ENCODE measurements at places on chromosomes 1 and 21.

- DNase-seq: no peak
These were observed 28.4 kb downstream of the AK2 start for GRCh38 chr1:33008051-33008914.

DNA sequence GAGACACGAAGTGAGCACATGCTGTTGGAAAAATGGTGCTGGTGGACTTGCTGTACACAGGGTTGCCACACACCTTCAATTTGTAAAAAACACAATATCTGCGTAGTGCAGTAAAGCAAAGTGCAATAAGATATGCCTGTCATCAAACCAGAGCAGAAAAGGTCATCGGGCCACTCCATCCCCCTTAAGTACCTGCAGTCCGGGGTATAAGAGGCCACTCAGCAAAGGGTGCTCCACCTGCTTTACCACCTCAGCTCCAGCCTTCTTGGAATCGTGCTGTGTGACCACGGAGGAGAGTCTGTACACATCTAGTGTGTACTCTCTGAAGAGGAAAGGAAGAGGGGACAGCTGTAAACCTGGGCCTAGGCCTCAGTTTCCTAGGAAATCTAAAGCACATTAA is 10.9 kb downstream of the YARS1 start:
- DNase-seq: no peak

- peak; percentile 58 for DNase-seq
These were observed 14.3 kb upstream of the MUL1 start for GRCh38 chr1:20521960-20522861.

DNA sequence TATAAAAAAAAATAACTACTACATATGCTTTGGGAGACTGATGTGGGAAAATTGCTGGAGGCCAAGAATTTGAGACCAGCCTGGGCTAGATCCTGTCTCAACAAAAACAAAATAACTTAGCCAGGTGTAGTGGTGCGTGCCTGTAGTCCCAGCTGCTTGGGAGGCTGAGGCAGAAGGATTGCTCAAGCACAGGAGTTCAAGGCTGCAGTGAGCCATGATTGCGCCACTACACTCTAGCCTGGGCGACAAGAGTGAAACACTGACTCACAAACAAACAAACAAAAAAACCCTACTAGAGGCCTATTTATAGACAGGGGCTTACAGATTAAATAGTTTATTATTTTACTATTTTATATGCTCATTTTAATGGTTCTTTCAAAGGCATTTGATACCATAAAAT is 80.0 kb downstream of the LHX4 start:
- DNase-seq: no peak

GRCh38 chr1:235601104-235601503 is 48.5 kb downstream of the GNG4 start:
- DNase-seq: peak; percentile 12

GRCh38 chr1:117685936-117686806 is 80.3 kb downstream of the TENT5C start:
- no peak for DNase-seq

DNA sequence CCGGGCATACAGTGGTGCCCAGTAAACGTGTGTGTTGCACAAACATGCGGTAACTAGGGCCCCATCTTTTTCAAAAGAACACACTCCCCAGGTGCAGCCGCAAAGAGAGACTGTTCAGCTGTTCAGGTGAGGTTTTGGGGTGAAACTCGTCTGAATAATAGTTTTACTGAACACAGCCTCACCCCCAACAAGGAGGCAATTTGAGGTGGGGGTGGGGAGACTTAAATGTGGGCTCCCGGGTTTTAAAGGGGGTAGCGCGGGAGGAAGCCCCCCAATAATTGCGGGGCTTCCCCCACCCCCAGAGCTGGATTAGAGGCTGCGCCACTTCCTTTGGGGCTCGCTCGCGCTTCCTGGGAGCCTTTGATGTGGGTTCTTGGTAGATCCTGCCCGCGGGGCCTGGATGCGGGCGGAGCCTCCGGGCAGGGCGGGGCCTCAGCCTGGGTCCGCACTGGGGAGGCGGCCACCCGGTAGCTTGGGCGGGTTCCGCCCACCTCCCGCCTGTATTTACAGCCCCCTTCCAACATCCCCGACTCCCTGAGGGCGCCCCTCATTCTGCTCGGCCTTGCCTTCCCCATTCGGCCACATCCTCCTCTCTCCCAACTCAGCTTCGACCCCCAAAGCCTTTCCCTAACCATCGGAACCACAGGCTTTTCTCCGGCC is 6.4 kb upstream of the EPHA2 start:
- DNase-seq: no peak

GRCh38 chr1:40155910-40156309 is 5.3 kb upstream of the RLF start:
- DNase-seq: no peak

DNA sequence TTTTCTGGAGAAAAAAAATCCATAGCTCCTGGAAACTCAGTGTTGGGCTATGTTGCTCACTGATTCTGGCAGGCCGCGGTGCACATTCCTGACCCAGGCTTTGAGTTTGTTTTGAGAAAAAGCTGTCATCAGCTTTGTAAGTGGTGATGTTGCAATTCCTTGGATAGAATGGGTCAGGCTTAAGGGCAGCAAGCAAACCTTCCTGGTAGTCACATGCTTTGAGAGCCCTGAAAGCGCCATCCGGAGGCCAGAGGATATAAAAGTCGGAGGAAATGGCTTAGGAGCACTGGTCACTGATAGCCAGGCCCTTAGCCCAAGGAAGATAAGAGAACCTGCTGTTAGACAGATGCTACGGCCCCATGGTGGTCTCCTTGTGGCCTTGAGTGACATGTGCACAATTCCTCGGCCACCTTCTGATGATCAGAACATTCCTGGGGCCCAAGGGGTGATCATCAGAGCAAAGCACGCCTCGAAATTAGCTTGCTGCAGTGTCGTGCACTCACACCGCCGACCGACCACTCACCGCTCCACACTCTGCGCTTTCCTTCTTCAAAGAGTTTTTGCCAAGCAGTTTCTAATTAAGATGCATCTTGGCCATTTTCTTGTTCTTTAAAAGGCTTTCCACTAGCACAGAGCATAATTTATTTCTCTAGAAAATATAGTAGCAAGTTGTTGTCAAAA is 78.6 kb downstream of the MAN1C1 start:
- DNase-seq: no peak

DNA sequence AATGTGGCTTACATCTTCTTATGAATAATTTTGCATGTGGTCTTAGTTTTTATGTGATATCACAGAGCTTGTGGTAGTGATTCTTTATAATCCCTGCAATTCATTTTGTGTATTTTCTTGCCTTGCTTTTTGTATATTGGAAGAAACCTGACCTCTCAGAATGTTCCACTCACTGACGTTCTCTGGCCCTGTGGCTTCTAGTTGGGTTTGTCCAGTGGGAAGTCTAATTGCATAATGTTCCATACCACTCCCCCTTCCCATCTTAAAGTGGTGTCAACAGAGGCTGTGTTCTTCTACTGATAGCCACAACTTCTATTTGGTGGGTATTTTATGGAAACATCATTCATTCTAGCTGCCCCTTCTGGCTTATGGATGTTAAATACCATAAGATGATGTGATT is 225.3 kb downstream of the BACH1 start:
- no peak for DNase-seq

Data from KG1 (cell line).